ENCODE measurements at places on chromosomes 5 and 9. TPM values are rescaled to one million over a fixed set of nuclear protein-coding genes. Genes with fewer than 3 reads are reported as not detected.

DNA sequence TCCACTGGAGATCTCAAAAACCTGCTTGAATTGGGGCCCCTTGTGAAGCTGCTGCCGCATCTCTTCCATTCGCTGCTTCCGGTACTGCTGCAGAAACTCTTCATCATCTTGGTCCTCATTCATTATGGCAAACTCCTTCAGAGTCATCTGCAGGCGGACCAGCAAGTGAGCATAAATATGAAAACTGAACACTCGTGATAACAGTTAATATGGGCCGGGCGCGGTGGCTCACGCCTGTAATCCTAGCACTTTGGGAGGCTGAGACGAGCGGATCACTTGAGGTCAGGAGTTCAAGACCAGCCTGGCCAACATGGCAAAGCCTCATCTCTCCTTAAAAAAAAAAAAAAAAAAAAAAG lies 7.9 kb downstream of the PDCL start:
- no peak for DNase-seq

DNA sequence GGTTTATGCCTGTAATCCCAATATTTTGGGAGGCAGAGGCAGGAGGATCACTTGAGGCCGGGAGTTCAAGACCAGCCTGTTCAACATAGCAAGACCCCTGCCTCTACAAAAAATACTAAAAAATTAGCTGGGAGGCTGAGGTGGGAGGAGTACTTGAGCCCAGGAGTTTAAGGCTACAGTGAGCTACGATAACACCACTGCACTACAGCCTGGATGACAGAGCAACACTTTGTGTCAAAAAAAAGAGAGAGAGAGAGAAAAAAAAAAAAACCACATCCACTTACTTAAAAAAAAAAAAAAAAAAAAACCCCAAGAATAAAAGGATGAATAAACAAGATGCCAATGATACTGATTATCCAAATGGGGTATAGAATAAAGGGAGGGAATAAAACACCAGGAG lies 14.4 kb downstream of the CARNMT1 start:
- no peak for DNase-seq

SEMA6A gene
- 23.7 TPM for total RNA-seq

PCDHAC1 gene
- total RNA-seq: not detected

B4GALT7 gene
- 3.5 TPM for total RNA-seq

DNA sequence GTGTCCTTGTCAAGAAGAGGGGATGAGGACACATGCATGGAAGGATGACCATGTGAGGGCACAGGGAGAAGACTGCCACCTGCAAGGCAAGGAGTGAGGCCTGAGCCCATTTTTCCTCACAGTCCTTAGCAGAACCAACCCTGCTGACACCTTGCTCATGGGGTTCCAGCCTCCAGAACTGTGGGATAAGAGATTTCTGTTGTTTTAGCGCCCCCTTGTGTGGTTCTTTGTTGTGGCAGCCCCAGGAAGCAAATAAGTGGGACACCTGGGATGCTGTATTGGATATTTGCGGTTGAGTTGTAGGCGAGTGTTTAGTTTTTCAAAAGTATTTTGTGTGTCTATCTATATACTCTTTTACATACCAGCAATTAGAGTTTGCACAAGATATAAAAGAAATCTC lies 206.4 kb downstream of the NXNL2 start:
- no peak for DNase-seq

PLPP1 gene
- total RNA-seq: 592 TPM

DNA sequence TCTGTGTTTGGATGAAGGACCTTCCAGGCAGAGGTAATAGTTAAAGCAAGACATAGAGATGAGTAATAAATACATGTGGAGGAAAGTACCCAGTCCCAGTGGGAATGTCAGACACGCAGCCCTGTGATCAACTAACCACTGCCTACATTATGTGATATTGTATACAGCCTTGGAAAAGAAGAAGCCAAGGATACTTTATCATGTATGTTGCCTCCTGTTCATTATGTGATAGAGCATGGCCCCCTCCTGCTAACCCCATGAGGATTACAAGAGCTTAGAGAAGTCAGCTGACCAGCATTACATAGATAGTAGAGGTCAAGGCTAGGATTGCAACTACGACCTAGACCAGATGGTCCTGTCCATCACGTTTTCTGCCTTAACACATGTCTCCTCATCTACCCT lies 497.0 kb upstream of the TNC start:
- no peak for DNase-seq

DBH gene
- total RNA-seq: not detected

PITX1 gene
- 30.3 TPM for total RNA-seq
